ENCODE measurements at places on chromosomes 2 and 18.

DNA sequence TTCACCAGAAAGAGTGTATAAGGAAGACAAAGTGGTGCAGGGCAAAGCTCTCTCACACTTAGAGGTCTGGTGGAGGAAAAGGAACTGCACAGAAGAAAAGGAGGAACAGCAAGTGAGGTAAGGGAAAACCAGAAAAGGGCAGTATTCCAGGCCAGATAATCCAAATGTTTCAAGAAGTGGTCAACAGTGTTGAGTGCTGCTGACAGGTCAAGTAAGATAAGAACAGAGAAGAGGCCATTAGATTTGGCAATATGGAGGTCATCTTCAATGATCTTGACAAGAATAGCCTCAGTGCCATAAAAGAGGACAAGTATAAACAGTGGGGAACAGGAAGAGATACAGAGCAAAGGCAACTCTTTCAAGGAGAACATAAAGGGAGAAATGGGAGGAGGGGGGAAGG lies 15.0 kb downstream of the ADD2 start:
- DNase-seq = no peak

GRCh38 chr2:17813010-17813741 lies 3.1 kb upstream of the MSGN1 start:
- no peak for DNase-seq

DNA sequence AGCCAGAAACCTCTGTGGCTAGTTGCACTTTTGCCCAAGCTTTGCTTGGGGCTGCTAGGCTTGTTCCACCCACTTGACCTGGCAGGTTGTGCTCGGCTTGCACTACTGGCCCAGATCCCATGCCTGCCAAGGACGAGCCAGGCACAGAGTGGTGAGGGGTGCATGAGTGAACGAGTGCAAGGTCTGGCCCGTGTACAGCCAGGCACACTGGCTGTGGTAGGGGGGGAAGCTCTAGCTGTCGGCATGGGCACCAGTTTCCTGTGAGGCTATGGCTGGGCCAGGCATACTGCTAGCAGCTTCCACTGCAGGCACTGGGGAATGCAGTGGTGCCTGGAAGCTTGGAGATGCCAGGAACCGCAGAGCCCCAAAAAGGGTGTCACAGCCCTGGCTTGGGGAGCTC lies 210.4 kb downstream of the AKAIN1 start:
- DNase-seq = no peak

DNA sequence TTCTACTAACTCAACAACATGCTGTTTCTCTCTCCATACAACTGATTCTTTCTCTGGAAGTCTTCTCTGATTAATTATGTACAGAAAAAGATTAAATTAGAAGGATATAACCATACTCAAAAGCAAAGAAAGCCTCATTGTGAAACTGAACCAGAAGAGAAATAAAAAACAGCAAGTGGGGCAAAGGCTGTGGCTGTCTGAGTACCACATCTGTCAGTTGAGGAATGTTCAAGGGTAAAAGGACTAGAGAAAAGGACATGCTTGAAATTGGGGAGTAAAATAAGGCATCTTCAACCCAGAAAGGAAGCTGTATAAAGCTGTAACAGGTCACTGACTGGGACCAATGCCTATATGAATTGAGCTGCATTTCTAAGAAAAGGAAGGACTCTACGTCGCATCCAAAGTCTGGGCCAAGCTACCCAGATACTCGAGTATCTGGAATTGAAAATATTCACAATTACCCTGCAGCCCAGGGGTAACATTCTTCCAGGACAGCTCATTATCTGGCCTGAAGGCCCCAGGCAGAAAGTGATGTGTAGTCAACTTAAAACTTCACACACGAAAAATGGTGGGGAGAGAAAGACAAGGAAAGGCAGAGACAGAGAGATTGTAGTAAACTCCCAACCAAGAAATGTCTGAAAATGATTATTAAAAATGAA lies 356.0 kb upstream of the GALNT5 start:
- DNase-seq = peak; percentile 19

DNA sequence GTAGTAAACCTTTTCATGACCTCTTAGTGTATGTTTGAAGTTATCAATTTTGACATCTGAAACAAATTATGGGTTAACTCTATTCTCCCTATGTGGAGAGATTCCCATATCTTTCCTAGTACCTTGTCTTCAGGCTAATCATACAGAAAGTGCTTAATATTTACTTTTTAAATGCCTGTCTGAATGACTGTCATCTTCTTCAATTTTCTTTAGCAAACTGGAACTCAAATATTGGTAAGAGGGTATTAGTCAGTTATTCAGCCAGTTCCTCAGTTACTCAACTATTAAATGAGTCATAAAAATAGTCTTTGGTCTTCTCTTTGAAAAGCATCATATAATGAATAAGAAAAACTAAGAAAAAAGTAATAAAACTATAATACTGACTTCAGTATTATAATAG lies 1038.0 kb upstream of the PIK3C3 start:
- DNase-seq = no peak

DNA sequence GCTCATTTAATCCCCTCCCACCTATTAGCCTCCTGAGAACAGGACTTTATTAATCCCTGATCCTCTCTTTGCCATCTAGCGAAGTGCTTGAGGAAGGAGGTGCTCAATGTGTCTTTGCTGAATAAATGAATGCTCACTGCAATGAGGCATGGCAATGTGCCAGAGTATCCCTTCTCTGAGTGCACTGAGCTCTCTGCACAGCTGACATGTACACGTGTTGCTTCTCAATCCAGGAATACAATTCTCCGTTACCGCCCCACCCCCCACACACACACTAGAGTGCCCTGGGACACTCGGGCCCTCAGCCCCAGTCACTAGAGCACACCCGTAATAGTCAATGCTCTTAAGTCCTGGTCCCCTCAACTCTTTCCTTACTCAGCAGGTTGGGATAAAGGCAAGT lies 41.4 kb downstream of the FAM178B start:
- DNase-seq = no peak

DNA sequence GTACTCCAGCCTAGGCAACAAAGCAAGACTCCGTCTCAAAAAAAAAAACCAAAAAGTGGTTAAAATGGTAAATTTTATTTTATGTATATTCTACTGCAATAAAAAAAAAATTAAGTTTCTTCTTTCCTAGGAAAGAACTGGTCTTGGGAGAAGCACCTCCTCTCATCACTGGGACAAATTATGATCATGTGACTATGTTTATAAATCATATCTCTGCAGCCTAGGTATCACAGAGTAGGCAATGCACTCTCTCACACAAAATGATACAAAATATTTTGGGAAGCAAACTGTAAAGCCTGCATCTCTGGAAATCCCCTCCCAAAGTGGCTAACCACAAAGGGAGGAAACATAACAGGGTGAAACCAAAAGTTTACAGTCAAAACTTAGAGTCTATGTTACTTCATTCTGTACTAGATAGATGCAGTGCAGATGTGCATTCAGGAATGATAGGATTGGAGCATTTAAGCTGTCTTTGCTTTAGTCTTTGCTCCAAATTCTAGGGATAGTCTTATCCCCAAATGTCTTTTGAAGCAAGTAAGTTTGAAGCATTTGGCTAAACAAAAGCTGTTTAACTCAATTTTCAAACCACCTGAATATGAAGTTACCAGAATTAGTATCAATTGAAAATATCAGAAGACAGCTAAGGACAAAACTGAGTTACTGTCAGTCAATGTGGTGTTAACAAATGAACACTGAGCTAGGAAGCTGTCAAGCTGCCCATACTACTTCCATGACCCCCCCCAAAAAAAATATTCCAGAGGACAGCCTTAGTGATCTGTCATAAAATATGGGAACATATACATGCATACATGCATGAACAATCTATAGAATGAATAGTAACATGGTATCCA lies 21.1 kb upstream of the MALT1 start:
- DNase-seq = no peak

DNA sequence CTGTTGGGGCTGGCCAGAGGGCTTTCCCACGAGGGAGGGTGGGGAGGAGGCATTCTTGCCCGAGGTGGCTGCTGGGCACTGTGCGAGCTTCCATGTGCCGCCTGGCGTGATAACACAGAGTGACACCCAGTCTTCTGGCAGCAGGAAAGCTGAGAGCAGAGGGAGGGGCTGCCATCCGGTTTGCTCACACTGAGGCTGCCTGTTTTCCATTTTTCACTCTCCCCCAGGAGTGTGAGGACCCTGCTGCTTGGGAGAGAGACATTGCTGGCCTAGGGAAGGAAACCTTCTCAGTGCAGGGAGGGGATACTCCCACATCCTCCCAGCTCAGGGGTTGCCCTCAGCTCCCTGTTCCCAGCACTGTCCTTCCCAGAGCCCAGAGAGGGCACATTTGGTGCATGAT lies 73.1 kb downstream of the INHBB start:
- DNase-seq = no peak

- DNase-seq = no peak
Observed at GRCh38 chr2:224690868-224691267, 25.3 kb downstream of the CCDC195 start.

GRCh38 chr18:51425889-51426288 lies 228.4 kb upstream of the MEX3C start:
- DNase-seq = no peak

GRCh38 chr2:240605867-240606743 lies 19.2 kb upstream of the GPR35 start:
- DNase-seq = no peak

- no peak for DNase-seq
Observed at GRCh38 chr18:5207471-5208150, 10.6 kb upstream of the AKAIN1 start.

- no peak for DNase-seq
Observed at GRCh38 chr18:74896390-74896991, 298.8 kb downstream of the ZNF407 start.

- no peak for DNase-seq
Observed at GRCh38 chr18:79905389-79905911, 46.0 kb downstream of the SLC66A2 start.

- no peak for DNase-seq
Observed at GRCh38 chr18:56637711-56638231, 621 bp downstream of the TXNL1 start.

- DNase-seq = no peak
Observed at GRCh38 chr2:122525336-122525735, 769.9 kb downstream of the TSN start.

DNA sequence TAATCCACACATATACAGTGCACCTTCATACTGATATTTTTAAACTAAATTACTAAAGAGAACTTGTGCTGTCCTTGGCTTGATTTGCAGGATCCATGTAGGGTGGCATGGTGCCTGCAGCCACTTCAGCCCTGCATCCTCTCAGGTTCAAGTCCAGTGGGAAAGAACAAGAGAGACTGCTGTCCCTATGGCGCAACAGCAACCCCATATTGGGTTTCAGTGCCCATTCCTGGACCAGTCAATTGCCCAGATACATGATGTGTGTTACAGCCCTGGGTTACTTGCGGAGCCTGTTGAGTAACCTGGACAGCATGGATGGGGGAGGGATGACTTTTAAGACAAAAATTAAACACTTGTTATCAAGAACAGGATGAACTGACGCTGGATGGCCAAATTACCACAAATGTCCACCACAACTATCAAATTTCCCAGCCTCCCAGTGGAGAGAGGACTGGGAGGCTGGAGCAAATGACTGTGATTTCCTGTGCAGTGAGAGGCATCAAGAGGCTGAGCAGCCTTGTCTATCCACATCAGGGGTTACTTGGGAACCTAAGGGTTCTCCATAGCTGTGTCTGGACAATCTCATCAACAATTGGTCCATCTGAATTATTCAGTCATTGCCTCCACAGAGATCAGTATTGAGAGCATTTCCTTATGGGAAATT lies 162.0 kb downstream of the CAPN13 start:
- no peak for DNase-seq

DNA sequence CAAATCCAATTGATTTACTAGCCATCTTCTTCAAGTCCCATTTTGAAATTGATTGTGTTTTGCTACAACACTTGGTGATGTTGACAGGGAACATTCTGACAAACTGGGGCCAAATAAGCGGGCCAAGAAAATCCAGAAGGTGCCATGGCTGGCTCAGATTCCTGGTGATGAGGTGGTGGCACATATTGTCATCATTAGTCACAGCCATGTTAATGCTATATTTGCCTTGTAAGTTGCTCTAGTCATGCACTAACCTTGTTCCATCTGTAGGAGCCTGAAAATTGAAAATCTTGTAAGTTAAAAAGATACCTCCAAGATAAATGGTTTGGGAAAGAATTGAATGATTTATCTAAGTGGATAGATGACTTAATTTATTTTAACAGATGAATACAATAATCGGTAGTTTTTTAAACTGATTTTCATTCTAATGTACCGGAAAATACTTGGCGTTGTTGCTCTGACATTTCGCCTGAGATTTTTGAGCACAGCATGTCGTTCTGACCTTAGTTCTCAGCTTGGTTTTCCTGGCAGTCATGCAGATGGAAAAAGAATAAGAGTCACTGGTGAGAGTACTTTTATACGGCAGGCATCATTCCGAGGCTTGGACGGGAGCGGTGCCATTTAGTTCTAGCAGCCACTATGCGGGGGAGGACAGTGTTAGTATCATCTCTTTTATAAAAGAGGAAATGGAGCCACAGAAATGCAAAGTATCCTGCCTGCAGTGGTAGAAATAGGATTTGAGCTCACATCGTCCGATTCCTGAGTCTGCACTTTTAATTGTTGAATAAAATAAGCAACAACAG lies 133.9 kb downstream of the ZNF532 start:
- peak; percentile 73 for DNase-seq

DNA sequence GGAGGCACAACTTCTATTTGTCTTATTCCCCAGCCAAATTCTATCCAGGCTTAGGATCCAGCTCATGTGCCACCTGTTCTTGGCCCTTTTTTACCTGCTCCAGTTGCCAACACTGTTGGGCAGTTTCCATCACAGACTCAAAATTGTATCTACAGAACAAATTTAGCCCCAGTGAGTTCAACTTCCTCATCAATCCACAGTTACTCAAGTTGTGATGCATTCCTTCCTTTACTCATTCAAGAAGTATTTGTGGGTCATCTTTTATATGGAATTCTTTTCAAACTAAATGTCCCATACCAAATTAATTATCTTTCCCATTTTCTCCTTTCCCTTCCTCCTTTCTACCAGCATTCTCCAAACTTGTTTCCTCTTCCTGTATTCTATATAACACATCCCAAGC lies 12.7 kb upstream of the DDX18 start:
- DNase-seq = peak; percentile 47

GRCh38 chr2:71555798-71556454 lies 102.6 kb downstream of the DYSF start:
- DNase-seq = no peak

DNA sequence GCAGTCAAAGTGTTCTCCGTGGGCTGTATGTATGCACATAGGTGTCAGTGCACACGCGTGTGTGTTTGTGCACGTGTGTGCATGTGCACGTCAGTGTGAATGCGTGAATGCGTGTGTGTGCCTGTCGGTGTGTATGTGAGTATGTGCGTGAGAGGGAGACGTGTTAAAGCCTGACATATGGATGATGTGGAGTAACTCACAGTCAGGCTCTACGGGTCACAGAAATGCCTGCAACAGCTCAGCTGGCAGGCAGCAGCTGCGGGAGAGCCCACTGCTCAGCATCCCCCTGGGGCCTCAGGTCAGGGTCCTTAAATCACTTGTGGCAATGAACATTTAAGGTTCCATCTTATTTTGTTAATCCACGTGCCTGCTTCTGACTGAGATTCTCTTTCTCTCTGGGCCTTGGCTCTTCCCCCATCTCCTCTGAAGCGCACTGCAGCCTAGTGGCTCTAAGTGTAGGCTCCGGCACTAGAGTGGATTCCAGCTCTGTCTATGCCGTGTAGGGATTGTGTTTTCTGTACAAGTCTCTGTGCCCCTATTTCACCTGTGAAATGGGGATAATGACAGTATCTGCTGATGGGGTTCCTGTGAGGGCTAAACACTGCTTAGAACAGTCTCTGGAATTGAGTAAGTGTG lies 63.0 kb downstream of the DYSF start:
- DNase-seq = no peak

All from BJ (cell line).